ENCODE measurements at places on chromosomes 12 and 14. TPM values are rescaled to one million over a fixed set of nuclear protein-coding genes. Genes with fewer than 3 reads are reported as not detected.

DNA sequence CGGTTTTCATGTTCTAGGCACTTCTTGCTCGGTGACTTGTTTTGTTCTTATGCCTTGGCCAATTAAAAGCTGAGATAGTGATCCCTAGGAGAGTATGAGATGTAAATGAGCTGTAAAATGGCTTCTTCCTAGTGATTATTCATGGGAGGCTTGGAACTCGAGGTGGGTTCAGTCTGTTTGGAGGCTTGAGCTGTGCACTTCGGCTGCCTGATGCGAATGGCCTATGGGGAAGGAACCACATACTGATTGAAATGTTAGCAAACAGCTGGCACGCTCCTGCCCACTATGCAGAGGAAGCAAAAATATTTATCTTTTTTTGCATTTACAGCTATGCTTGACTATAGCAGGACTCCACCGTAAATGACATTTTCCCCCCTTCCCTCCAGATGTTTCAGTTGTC, 75.5 kb downstream of the PLXNC1 start:
- H3K36me3 ChIP-seq = peaks cover 66% of the 10 kb centered on the region
- no peaks in the 10 kb centered on the region for H3K27me3 ChIP-seq
- no peak for DNase-seq
- H3K27ac ChIP-seq = no peak overlapping the region
- peaks cover 16% of the 10 kb centered on the region for H3K4me1 ChIP-seq

GRCh38 chr12:108720757-108721514, 10.4 kb downstream of the CORO1C start:
- no peak for DNase-seq
- peaks cover 3% of the 10 kb centered on the region for H3K36me3 ChIP-seq
- no peak overlapping the region for H3K4me3 ChIP-seq
- H3K27me3 ChIP-seq = peaks cover 1% of the 10 kb centered on the region
- H3K27ac ChIP-seq = no peak overlapping the region

DNA sequence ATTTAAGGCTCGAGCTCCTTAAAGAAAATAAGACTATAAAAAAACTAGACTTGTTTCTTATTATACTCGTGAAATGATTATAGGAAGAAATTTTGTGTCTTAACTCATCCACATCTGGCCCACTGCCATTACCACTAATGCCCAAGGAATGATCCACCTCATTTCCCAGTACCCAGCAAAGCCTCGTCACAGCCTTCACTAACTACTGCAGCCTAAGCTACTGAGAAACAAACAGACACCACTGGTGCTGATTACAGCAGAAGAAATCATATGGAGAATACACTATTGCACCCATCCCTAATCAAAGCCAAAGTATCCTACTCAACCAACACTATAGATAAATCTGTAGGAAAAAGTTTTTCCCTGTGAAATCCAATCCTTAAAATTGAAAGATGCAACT, 205.3 kb upstream of the NAV3 start:
- H3K27me3 ChIP-seq = no peaks in the 10 kb centered on the region
- no peaks in the 10 kb centered on the region for H3K36me3 ChIP-seq

SERPINA6 gene
- total RNA-seq = not detected

DNA sequence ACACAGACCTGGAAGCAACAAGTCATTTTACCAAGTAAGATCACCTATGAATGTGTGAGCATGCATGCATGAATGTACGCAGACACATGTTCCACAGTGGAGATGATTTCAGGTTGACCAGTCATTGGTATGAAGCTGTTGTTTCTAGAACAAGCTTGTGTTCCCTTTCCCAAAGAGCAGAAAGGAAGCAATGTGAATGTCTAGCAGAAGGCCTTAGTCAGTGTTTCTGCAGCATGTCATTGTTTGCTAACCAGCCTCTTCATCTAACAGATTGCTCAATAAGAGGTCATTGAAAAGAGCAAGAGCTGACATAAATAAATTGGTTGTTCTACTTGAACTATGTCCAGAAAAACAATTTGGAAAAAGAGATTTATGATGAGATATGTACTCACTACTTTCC, 191.4 kb downstream of the PLCZ1 start:
- no peak for DNase-seq
- no peak overlapping the region for H3K27ac ChIP-seq
- H3K27me3 ChIP-seq = no peaks in the 10 kb centered on the region
- no peak overlapping the region for H3K4me3 ChIP-seq
- H3K4me1 ChIP-seq = no peaks in the 10 kb centered on the region

- peak overlapping the region; percentile 91 for H3K4me3 ChIP-seq
- no peaks in the 10 kb centered on the region for H3K27me3 ChIP-seq
- DNase-seq = no peak
- H3K27ac ChIP-seq = peak overlapping the region; percentile 95
- H3K4me1 ChIP-seq = peaks cover 29% of the 10 kb centered on the region
Observed at GRCh38 chr14:23300687-23301223, 1.9 kb downstream of the PPP1R3E start.

DNA sequence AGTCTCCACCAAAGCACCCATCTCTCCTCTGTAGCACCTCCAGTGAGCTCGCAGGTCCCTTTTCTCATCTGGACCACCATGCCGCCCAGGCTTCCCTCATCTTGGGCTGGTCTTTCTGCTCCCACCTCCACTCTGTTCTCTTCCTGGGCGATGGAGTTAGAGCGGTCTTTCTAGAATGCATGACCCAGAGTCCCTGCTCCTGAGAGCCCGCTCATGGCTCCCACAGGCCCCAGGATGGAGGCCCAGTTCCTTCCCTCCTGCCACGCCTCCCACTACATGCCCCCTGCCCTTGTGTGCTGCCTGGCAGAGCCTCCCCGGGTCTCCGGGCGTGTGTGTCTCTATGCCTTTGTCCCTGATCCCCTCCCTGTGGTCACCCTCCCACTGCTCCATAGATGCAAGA, 100.7 kb upstream of the RTL1 start:
- H3K36me3 ChIP-seq = no peaks in the 10 kb centered on the region
- H3K4me3 ChIP-seq = no peak overlapping the region
- H3K4me1 ChIP-seq = no peaks in the 10 kb centered on the region

DNA sequence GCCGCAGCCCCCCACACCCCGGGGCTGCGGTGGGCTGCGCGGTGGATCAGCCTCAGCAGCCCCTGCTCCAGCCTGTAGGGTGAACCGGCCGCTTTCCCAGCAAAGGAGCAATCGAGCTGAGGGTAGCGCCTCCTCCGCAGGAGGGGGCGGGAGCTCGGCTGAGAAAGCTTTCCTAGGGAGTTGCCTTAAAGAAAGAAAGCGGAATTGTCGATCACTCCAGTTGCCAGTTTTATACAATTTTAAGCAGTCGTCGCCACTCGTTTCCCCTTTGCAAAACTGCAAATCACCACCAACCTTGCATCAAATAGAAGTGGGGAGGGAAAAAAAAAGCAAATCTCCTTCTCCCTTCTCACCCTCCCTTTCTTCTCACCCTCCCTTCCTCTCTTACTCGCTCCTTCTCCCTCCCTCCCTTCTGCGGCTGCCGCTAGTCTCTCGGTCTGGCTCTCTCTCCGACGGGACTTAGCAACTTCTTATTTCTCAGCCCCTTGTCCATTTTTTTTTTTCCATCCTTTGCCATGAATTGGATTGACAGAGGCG, at the start of gene PDE3A:
PDE3A (plus strand) TSS at position 424 of the 537 bp plus-strand sequence. CDS start 748 bp downstream, outside the sequence.
- no peak within 1 kb of the TSS for H3K4me3 ChIP-seq
- H3K4me1 ChIP-seq = no peaks in the 10 kb centered on the region
- H3K27ac ChIP-seq = no peak within 1 kb of the TSS

DNA sequence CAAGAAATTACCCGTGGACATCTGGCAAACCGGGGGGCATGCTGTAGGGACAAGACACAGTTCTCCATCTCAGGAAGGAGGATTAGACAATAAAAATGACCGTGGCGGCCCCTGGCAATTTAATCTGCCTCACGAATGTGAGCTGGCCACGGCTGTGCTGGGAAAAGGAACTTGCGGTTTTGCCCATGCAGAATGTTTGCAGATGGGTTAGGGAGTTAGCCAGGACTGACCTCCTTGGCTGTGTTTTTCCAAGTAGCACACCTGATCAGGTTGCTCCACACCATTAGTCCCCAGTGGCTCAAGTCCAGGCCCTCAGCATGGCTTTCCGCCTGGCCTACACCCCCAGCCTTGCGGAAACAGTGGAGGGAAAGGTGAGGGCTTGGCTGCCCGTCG, 20.8 kb downstream of the TPCN1 start:
- no peak for DNase-seq
- H3K27me3 ChIP-seq = no peaks in the 10 kb centered on the region
- H3K4me1 ChIP-seq = peaks cover 23% of the 10 kb centered on the region
- H3K27ac ChIP-seq = no peak overlapping the region
- no peak overlapping the region for H3K4me3 ChIP-seq

TMEM119 gene
- 0.12 TPM for total RNA-seq

DNA sequence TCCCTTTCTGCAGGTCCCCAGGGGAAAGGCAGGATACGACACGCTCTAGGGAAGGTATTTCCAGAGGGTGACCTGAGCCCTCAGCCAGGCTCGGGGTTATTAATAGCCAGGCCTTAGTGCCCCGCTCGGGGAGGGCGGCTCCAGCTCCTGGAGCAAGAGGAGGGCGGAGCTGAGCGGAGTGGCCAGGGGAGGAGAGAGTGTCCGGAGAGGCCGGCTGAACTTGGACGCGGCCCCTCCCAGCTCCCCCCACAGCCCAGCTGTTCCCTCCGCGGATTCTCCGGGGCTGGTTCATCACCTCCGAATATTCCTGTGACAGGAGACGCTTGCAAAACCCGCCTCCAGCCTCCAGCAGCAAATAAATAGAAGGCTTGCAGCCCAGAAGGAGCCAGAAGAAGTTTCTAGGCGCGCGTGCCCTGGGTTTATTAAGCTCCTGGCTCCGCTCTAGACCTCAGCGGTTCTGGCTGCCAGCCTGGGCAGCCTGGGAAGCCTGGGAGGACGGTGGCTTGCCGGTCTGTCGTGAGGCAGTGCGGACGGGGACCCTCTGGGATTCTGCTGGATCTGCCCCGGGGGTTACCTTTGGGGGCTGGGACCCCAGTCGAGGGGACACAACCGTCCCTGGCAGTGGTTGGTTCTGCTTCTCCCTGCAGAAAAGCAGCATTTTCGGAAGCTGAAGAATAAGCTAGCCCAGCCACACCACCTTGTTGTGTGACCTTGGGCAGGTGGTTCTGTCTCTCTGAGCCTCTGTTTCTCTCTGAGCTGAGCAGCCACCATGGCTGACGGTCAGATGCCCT, at the start of gene HSPB8:
HSPB8 (plus strand) TSS at position 388 of the 791 bp plus-strand sequence; CDS start at position 770, 382 bp downstream.
- H3K4me1 ChIP-seq = no peaks in the 10 kb centered on the region
- DNase-seq = no peak
- H3K36me3 ChIP-seq = no peaks in the 10 kb centered on the region

PZP gene
- total RNA-seq = not detected

DNA sequence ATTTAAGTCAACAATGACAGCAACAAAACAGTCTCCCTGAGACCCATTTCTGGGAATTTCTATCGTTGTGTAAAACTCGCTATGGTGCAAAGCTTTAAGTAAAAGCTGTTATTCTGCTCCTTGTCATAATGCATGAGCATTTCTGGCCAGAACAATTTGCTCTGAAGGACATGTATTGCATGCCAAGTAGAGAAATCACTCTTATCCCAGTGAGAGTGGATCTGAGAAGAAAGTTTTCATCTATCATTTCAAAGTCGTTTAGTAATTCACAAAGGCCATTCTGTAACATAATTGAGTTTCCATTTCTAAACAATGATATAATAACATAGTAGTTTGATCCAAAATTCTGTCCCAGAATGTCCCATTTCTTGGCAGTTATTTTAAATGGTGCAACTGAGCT, 86.6 kb downstream of the TBC1D30 start:
- no peak overlapping the region for H3K4me3 ChIP-seq
- no peaks in the 10 kb centered on the region for H3K4me1 ChIP-seq
- peaks cover 5% of the 10 kb centered on the region for H3K27me3 ChIP-seq
- no peak for DNase-seq
- H3K27ac ChIP-seq = no peak overlapping the region

DNAI7 gene
- total RNA-seq = 0.23 TPM

- H3K4me1 ChIP-seq = no peaks in the 10 kb centered on the region
- DNase-seq = no peak
- no peak overlapping the region for H3K4me3 ChIP-seq
Observed at GRCh38 chr12:72148709-72149108, 123.5 kb upstream of the TRHDE start.

GRCh38 chr14:82447586-82447985, 913.9 kb upstream of the SEL1L start:
- no peak overlapping the region for H3K4me3 ChIP-seq
- no peaks in the 10 kb centered on the region for H3K36me3 ChIP-seq
- no peak for DNase-seq
- no peaks in the 10 kb centered on the region for H3K27me3 ChIP-seq
- no peaks in the 10 kb centered on the region for H3K4me1 ChIP-seq

DNA sequence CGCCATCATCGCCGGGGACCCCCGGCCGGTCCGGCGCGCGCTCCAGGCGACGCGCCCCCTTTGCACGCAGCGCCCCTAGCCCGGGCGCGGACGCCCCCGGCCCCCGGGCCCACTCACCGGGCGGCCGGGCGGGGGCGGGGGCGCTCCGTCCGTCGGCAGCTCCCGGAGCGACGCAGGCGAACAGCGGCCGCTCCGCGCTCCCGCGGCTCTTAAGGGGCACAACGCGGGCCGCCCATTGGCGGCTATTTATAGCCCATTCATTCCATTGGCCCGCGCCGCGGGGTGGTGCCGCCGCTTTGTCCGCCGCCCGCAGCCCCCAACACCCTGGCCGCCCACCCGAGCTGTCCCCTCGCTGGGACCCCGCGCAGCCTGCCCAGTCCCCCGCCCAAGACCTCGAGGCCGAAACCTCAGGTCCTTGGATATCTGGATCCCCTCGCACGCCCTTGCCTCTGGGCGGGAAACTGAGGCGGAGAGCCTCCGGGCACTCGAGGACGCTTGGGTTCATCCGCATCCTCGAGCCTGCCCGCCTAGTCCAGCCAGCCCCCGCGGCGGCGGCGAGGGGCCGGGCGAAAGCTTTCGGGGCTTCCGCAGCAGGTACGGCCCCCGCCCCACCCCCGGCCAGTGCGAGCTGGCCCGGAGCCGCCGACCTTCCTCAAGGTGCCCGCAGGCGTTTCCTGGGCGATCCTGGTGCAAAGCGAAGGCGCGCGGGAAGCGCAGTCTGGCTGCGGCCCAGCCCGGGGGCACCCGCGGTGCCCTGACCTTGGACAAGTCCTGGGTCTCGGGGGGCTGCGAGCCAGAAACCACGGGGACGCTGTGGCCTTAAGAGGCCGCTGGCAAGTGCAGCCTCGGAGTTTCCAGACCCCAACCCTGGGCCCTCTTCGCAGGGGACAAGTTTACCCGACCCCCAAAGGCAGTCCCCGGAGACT, at the start of gene CKB:
CKB (minus strand) TSS at position 182 of the 926 bp plus-strand sequence. CDS start 337 bp downstream, outside the sequence.
- H3K4me3 ChIP-seq = peak within 1 kb of the TSS; percentile 69
- peaks cover 15% of the 10 kb centered on the region for H3K4me1 ChIP-seq

DNA sequence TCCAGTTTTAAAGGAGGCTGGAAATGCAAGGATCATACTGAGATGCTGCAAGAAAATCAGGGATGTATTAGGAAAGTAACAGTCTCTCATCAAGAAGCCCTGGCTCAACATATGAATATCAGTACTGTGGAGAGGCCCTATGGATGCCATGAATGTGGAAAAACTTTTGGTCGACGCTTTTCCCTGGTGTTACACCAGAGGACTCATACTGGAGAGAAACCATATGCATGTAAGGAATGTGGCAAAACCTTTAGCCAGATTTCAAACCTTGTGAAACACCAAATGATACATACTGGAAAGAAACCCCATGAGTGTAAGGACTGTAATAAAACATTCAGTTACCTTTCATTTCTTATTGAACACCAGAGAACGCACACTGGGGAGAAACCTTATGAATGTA, 24.5 kb downstream of the ZNF891 start:
- H3K36me3 ChIP-seq = peaks cover 71% of the 10 kb centered on the region
- no peaks in the 10 kb centered on the region for H3K4me1 ChIP-seq
- H3K27me3 ChIP-seq = no peaks in the 10 kb centered on the region
- no peak overlapping the region for H3K4me3 ChIP-seq
- no peak overlapping the region for H3K27ac ChIP-seq

GRCh38 chr14:50667684-50667995, 466 bp downstream of the SAV1 start:
- peaks cover 15% of the 10 kb centered on the region for H3K4me1 ChIP-seq
- peaks cover 9% of the 10 kb centered on the region for H3K36me3 ChIP-seq
- peaks cover 10% of the 10 kb centered on the region for H3K27me3 ChIP-seq
- peak overlapping the region; percentile 86 for H3K4me3 ChIP-seq
- no peak for DNase-seq

PTPRR gene
- total RNA-seq = not detected

WNT1 gene
- total RNA-seq = 0.24 TPM

C14orf180 gene
- total RNA-seq = not detected

KLRC3 gene
- not detected for total RNA-seq
